Mammary epithelial cell (primary cell): ENCODE measurements at places on chromosomes 1 and 21. TPM values are rescaled to one million over a fixed set of nuclear protein-coding genes. Genes with fewer than 3 reads are reported as not detected.

TLCD4 gene
- total RNA-seq = 2.3 TPM

FCRL5 gene
- not detected in 2 replicates for total RNA-seq

E2F2 gene
- 0.17 TPM for total RNA-seq

TMEM52 gene
- 0.67 TPM for total RNA-seq

TNFSF4 gene
- 0.17 TPM for total RNA-seq

DIRAS3 gene
- total RNA-seq = not detected in 2 replicates

CNTN2 gene
- total RNA-seq = 0.35 TPM in 1 of 2 replicates, not detected in the other

MRPL9 gene
- total RNA-seq = 47.5 TPM
